Fibroblast of skin of back (primary cell): ENCODE measurements at places on chromosomes 1 and 21.

DNA sequence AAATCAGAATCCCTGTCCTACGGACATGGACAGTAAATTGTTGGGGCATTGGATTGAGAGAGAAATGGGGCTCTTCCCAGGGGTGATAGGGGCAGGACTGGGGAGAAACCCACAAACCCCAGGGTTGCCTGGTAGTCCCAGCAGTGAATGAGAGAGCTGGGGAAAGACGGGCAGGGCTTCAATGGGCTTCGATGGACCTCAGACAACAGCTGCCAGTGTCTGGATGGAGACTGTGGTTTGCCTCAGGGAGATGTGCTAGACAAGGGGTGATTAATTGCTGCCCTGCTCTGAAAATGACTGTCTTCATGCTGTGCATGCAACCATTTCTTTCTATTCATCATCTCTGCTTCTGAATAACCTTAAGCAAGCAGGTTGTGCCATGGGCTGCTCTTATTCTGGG is 7.4 kb downstream of the GPR25 start:
- no peak for DNase-seq

DNA sequence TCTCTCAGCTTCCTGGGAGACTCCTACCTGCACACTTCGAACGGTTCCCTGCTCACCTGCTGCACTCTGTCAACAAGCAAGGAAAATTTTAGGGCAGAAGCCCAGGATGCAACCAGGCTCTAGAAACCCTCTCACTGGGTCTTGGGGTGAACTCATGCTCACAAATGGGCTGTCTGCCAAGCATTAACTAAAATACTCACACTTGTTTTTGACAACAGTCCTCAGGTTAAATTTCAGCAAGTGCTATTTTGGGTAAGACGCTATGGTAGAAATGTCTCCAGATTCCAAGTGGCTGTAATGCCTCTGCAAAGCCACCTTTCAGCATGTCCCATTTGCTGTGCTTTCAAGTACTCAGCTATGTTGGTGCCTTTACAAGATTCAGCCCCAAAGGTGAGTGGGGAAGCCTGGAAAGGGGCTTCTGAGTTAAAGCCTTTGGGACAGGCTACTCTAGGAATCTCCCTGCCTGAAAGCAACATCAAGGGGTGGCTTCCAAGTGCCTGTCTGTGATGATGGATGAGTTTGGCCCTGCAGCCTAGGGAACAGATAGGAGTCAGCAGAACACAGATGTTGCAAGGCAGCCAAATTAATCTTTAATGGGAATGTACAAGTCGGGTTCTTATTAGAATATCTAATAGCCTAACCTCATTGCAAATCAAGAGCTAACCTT is 211.9 kb upstream of the SPAG17 start:
- DNase-seq = no peak

DNA sequence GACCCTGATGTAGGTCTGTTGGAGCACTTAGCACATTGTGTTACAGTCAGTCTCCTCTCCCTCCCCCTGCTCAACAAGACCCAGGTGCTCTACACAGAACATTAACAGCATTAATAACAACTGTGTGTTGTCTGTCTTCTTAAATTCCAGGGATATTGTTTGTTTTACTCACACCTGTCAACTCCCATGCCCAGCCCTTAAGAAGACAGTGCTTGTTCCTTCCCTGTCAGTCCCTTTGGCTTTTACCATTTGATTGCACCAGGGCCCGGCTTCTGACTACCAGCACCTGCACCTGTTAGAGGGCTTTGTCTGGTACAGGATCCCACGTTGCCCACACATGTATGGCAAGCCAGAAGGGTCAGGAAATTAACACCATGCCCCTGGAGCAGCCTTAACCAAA is 11.7 kb downstream of the RIMKLA start:
- DNase-seq = no peak

DNA sequence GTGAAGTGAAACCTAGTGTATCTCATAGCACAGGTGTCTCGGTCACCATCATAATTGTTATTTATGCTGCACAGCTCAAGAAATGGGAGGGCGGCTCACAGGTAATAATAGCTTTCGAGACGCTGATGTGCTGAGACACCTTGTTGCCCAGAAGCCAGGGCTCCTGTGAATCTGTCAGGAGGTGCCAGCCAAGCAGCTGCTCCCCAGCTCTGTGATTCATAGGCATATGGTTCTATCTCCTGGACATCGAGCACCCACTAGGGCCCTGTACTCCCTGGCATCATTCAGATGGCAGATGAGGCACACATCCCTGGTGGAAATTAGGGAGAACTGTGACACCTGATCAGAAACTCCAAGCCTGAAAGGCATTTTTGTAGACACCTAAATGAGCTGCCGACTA is 53.5 kb downstream of the SYT6 start:
- no peak for DNase-seq

DNA sequence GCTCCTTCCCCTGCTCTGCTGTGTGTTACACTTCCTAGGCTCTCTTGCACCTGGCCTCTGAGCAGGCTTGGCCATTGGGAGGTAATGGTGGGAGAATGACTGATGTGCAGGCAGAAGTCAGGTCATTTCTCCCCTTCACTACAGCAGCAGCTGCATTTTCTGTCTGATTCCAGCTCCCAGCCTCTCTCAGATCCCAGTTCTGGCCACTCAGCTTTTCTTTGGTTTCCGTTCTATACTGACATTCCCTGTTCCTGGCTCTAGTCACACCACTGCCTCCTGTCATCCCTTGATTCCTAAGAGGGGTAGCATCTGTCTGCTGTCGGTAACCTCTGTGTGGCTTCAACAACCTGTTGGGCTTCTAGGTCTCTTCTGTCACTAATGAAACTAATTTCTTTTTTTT is 127.7 kb upstream of the HOOK1 start:
- DNase-seq = no peak

DNA sequence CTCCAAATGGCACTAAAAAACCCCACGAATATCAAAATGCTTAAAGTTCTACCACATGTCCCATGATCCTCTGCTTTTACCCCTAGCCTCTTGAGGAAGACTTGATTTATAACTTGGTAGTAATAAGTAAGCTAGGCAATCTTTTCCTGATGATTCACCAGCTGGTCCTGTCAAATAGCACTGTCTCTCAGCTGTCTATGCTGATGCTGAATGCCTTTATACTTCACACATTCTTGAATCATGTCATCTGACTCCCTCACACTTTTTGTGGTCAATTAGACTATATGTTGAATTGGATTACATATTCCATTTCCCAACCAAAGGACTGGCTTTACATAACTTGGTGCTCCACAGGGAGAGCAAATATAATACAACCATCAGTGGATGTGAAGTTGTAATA is 16.6 kb downstream of the C21orf91 start:
- DNase-seq = peak; percentile 77

GRCh38 chr1:199720496-199720895 is 307.0 kb upstream of the NR5A2 start:
- no peak for DNase-seq

DNA sequence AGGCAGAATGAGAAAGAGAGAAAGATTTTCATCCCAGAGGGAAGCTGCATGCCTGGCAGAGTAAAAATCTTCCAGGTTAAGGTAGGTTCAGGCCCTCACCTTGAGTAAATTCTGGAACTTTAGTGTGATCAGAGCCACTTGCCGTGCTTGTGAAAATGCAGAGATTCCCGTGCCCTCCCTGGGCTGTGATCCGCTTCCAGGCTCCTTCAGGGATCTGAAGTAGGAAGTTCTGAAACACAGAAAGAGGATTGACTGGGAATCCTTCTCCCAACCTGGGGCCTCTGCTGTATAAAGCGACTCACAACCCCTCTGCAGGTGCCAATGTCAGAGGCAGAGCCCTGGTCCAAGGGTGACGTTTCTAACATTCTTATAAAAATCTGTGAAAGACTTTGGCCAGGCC is 26.6 kb downstream of the NUAK2 start:
- DNase-seq = no peak

GRCh38 chr1:47679826-47680225 is 242.0 kb downstream of the FOXD2 start:
- no peak for DNase-seq

GRCh38 chr1:217089361-217090014 is 366.3 kb upstream of the ESRRG start:
- DNase-seq = peak; percentile 35

DNA sequence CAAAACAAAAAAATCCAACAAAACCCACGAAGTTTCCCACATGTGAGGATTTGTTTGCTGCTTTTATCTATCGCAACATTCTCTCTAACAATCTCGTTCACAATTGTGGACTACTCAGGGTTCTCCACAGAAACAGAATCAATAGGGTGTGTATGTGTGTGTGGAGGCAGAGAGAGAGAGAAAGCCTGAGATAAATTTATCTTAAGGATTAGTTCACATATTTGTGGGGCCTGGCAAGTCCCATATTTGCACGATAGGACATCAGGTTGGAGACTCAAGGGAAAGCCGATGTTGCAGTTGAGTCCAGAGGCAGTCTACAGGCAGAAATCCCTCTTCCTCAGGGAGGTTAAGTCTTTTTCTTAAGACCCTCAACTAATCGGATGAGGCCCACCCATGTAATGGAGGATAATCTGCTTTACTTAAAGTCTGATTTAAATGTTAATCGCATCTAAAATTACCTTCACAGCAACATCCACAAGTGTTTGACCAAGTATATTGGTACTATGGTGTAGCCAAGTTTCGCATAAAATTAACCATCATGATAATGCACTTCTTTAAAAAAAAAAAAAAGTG is 31.7 kb downstream of the ADAMTS1 start:
- DNase-seq = no peak

DNA sequence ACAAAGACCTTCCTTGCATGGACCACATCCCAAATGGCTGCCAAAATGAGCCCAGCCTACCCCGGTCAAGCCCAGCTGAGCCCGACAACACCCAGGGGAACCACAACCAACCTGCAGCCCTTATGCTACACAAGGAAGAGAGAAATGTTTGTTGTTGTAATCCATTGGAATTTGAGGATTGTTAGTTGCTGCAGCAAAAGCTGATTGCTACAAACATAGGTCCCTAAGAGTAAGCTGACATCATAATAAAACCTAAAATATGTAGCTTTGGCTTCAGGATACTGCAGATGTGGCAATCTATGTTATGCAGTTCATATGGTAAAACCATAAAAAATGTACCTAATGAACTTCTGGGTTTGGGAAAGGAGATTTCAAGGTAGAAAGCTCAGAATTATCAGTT is 65.5 kb upstream of the DNAH14 start:
- no peak for DNase-seq

DNA sequence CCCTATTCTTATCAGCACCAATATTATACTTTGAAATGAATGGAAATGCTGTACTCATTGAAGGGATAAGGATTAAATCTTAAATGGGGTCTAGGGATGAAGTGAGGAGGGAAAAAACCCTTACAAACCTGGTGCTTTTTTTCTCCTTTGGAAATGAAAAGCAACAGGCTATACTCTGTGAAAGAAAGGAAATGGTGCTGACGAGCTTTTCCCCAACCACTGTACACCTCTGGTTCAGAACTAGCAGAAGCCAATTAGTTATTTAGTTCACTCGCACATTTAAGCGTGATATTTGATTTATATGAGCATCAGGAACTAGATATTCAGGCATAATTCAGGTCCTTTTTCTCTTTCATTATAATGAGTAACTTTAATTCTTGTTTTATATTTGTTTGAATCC is 74.5 kb upstream of the S1PR1 start:
- no peak for DNase-seq

DNA sequence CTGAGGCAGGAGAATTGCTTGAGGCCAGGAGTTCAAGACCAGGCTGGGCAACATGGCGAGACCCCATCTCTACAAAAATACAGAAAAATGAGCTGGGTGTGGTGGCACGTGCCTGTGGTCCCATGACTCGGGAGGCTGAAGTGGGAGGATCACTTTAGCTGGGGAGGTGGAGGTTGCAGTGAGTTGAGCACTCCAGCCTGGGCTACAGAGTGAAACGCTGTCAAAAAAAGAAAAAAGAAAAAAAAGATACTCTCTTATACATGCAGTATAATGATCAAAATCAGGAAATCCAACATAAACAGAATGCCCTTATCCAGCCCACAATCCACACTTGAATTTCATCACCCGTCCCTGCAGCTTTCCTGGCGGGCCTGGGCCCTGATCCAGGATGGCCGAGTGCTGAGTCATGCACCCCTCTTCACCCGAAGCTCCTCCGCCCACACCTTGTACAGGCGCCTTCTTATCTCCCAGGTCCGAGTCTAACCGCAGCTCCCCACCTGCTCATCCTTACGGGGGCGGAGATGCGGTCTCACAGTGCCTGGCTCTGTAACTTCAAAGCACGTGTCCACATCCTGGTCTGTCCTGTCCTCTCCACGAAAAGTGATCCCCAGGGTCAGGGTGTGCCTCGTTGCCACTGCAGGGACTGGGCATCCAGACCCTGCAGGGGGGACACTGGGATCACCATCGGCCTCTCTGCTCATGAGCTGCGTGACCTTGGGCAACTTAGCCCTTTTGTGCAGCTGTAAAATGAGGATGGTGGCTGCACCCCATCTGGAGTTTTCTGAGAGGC is 120.2 kb upstream of the SLC45A1 start:
- peak; percentile 84 for DNase-seq

DNA sequence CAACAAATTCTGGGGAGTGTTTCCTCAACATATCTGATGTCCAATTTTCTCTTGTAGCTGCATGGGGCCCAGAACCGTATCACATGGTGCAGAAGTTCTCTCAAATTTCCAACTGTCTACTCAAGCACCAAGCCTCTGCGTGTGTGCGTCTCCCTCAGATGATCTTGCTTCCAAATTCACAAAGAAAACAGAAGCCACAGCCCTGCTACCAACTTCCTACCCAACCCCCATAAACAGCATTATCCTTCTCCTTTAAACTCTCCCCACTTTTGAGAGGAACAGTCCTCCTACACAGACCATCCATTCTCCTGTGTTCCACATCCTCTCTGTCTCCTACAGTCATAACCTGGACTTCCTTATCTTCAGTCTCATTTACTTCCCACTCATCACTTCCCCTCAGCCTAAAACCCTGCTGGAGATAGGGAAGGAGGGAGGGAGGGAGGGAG is 354.1 kb downstream of the SMYD3 start:
- DNase-seq = no peak

DNA sequence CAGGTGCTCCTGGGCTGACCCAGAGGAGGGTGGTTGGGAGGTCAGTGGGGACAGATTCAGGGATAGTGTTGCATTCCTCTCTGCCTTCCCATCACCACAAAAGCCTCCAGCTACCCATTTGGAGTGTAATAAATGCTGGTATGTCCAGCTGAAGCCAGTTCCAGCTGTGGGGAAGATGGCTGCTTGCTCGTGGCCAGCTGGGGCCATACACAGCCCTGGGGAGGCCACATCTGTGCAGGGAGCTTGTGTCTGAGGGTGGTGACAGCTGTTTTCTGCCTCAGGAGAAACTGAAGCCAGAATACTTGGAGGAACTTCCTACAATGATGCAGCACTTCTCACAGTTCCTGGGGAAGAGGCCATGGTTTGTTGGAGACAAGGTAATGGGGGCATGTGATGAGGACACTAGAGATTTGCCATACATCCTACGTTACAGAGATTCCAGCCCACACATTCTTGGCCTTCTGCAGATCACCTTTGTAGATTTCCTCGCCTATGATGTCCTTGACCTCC is 2.7 kb downstream of the GSTM4 start:
- no peak for DNase-seq

GRCh38 chr1:214248311-214249085 is 32.5 kb upstream of the SMYD2 start:
- DNase-seq = peak; percentile 54

- DNase-seq = peak; percentile 70
These were observed 211.5 kb downstream of the LHX8 start for GRCh38 chr1:75345538-75346292.

GRCh38 chr1:7207875-7208646 is 422.8 kb downstream of the CAMTA1 start:
- DNase-seq = peak; percentile 58

GRCh38 chr1:162696286-162696862 is 64.1 kb downstream of the DDR2 start:
- peak; percentile 87 for DNase-seq
